Large intestine (tissue), 12 donors: ENCODE measurements at places on chromosomes 4 and X.

- DNase-seq = no peak
Measured at GRCh38 chr4:94208266-94208665, 601 bp downstream of the SMARCAD1 start.

- no peak for DNase-seq
Measured at GRCh38 chr4:66275411-66276038, 605.2 kb upstream of the EPHA5 start.

DNA sequence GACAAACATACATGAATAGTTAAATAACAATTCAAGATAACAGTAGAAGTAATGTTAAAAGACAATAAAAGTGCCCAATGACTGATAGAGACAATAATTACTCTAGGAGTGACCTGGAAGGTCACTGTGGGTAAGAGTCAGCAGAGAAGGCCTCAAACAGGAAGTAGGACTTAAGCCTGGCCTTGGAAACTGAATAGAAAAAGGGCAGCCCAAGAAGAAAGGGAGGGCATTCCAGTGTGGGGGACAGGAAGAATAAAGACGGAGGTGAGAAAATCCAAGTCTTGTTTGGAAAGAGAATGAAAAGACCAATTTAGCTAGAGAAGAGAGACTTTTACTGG lies 6.0 kb downstream of the P2RY4 start:
- peak; percentile 19 for DNase-seq

- DNase-seq = no peak
Measured at GRCh38 chr4:1239141-1239949, 9.6 kb downstream of the CTBP1 start.

GRCh38 chr4:137156054-137156453 lies 376.2 kb downstream of the PCDH18 start:
- DNase-seq = no peak
